ENCODE measurements at places on chromosomes 6 and 20.

GRCh38 chr6:158286413-158286812 lies 25.9 kb upstream of the TULP4 start:
- no peak for DNase-seq

DNA sequence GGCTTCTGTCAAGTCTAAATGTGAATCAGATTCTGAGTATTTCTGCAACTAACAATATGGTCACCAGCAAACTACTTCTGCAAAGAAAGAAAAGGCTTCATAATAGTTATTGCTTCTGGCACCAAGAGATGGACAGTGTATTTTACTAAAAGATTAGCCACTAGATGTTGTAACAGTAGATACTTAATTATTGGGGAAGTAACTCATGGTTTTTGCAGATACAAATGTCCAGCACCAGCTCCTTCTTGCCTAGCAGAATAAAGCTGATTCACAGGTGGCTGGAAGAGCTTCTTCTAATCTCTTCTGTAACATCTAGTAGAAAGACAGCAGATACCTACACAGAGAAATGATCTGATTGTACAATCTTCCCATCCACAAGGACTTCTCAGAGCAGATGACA lies 21.2 kb downstream of the ATXN1 start:
- DNase-seq = peak; percentile 60

DNA sequence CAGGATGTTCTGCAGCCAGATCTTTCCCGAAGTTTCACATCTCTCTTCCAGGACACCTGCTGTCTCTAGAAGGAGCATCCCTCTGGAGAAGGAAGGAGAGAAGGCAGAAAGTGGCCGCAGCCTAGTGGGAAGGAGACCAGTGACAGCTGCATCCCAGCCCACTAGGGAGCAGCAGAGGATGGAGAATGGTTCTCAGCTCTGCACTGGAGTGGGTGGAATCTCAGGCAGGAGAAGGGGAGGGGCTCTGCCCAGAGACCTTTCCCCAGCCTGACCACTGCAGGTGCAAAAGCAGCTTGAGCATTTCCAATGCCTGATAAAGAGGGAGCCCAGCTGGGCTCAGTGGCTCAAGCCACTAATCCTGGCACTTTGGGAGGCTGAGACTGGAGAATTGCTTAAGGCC lies 32.3 kb downstream of the NCR2 start:
- peak; percentile 18 for DNase-seq

DNA sequence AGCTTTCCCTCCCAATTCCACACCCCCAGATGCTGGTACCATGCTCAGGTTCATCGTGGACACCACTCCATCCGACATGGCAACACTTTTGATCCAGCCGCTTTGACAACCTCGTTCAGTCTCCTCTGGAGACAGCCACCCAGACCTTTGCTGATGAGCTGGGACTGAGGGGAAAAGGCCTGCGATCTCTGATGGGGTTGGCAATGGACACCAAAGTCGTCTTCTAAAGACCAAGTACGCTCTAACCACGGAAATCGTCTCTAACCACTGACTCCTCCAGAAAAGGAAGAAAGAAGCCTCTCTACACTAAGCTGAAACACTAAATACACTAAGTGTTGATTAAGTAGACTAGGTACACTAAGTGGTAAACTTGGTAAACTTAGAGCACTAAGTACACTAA lies 26.1 kb upstream of the HLA-E start:
- DNase-seq = no peak

DNA sequence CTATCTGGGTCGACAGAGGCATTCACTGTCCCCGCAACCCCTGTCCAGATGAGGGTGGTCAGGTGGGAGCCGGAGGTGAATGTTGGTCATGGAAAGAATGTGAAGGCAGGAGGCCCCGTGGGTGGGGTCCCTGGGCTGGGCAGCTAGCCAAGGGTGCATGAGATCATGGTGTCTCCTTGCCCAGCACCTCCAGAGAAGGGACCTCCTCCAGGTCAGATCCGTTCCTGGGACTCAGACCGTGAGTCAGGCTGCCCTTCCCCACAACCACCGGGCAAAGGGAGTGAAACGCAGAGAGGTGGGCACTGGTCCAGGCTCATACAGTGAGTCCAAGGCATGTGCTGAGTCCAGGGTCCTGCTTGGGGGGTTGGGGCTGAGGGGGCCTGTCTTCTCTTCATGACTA lies 3.5 kb downstream of the FOXS1 start:
- DNase-seq = no peak

- no peak for DNase-seq
Measured at GRCh38 chr6:101348816-101349215, 44.7 kb upstream of the GRIK2 start.

DNA sequence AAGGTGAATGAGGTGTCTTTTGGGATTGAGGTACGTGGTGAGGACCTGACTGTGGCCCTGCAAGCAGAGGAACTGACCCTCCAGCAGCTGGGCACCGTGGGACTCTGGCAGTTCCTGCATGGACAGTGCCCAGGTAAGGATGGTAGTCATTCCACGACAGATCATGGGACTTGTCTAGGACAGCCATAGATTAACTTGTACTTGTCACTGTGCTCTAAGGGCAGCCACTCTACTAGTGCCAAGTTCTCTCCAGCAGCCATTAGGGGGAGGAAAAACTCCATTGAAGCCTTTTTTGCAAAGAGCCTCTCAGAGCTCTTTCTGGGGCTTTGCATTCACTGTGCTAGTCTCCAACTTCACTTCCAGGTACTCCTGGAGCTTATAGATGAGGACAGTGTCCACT lies 20.4 kb downstream of the TAF11 start:
- no peak for DNase-seq

DNA sequence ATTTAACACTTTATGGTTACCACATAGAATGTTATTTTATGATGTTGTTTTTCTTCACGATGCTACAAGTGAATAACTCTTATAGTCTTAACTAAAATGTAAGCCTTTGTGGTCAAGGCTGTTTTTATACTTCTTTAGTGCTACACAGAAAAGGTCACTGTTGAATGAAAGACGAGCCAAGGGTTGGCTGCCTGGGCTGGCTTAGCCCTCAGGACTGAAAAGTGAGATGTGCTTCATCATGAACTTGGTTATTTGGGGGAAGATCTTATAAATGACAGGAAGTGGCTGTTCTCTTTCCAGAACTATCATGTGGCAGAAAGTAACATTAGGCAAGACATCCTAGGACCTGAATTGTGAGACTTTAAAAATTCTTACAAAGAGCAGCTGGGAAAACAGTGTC lies 404.0 kb downstream of the BTBD3 start:
- no peak for DNase-seq

- DNase-seq = no peak
Measured at GRCh38 chr20:13852306-13852705, 67.5 kb downstream of the NDUFAF5 start.

All from inflammatory macrophage (primary cell).